Fibroblast of the aortic adventitia (primary cell): ENCODE measurements at places on chromosomes 3 and 15.
A peak's percentile ranks its signal among the peaks of the same experiment; 100 is the strongest.

DNA sequence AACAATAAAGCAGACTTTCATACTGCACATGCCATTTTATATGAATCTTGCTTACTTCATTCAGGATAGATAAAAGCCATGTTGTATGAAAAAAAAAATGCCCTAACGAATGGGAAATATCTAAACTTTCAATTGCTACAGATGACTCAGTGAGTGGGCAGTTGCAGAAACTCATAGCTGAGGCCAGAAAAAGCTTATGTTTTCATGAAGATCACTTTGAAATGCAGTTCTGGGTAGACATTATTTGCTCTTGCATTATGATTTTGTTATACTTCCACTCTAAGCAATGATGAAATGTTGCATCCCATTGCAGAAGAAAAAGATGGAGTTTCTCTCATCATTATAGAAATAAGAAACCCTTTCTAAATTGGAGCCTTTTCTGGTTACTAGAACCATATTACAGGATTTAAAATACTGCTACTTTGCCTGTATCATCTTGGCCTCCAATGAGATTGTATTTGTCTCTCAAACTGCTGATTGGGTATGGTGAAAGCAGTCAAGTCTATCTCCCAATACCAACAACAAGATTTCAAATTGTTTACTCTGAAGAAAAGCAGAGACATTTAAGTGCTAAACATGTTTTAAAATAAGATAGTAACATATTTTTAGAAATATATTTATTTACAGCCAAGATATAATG is 17.0 kb downstream of the PEAK1 start:
- peak; percentile 91 for DNase-seq

- no peak for DNase-seq
Observed at GRCh38 chr15:26887926-26888666, 21.2 kb downstream of the GABRA5 start.

DNA sequence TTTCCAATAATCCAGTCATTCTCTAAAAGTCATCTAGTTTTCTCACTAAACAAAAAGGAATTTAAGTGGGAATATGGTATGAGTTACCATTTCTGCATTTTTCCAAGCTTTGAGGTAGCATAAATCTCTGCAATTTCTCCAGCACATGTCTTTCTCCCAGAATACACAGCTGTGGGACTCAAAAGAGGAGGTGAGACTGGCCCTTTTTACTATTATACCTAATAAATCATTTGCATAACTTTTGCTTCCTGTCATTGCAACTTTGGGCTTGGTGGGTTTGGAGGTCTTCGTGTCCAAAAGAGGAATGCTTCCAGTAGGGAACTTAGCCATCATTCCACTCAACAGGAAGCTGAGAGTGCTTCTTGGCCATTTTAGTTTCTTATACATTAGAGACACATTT is 94.8 kb downstream of the FMN1 start:
- no peak for DNase-seq

DNA sequence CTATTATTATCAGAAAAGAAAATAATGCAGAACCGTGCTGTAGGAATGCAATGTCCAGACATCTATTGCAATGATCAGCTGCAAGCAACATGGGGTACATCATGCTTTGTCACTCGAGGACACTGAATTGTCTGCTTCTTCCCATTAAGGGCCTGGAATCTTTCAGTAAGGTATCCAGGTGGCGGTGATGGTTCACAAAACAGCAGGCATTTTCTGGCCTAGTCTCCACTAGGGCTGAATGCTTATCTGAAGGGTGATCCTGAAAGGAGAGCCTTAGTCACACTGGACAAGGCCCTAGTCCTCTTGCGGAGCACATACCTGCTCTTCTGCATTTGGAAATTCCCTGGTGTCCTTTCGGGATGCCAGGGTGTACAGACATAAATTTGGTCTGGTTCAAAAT is 21.2 kb downstream of the ITPR1 start:
- no peak for DNase-seq

DNA sequence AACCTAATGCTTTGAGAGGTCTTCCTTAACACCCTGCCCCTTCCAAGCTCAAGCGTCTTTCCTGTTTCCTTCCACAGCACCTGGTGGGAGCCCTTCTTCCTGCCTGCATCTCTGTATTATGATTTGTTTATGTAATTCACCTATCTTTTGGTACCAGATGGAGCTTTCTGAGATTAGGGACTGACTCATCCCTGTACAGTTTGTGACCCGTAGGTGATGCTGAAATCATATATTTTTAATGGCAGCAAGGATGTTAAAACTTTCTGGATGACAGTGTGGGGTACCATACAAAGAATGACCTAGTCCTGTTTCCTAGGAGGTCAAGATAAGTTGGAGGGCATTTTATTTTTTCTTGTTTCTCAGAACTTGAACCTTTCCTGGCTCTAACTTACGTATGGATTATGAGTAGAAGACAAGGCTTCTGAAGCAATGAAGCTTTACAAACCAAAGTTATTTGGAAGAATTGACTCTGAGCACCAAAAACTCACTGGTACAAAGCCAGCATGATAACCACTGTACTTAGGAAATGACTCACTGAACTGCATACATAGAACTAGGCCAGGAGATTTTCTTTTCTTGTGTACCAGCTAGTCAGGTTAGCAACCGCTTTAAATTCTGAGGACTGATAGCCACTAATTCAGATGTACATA is 46.6 kb downstream of the HHLA2 start:
- DNase-seq = peak; percentile 84

- no peak for DNase-seq
Observed at GRCh38 chr3:21195203-21195602, 555.8 kb downstream of the ZNF385D start.

- no peak for DNase-seq
Observed at GRCh38 chr3:13161771-13162535, 88.7 kb upstream of the IQSEC1 start.

DNA sequence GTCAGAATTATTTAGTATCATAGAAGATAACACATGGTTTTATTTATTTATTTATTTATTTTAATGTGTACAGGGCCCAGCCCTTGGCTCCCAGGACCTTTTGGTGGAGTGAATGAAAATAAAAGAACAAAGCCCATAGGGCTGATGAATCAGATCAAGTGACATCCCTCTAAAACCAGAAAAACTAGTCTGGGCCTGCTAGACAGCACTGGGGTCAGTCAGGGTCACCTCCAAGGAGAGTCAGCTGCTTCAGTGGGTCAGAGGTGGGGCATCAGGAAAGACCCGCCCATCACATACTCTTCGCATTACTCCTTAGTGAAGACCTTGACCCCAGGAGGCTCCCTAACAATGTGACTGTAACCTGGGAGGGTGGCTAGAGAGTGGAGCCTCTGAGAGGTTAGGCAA is 12.8 kb downstream of the PPCDC start:
- no peak for DNase-seq

DNA sequence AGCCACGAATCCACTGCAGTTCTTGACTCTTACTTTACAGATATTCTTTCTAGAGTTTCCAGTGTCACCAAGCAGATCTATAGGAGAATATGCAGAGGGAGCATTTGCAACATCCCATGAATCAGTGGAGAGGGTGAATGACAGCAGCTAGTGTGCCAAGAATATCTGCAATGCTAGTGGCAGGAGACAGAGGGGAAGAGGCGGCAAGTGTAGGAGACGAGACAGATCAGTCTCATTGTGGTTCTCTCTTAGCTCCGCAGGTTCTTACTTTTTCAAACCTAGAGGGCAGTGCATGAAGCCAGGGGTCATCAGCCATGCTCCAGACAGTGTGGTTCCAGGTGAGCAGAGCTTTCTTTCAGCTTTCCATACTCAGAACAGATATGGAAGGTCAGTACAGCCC is 744 bp downstream of the ZNF619 start:
- no peak for DNase-seq

DNA sequence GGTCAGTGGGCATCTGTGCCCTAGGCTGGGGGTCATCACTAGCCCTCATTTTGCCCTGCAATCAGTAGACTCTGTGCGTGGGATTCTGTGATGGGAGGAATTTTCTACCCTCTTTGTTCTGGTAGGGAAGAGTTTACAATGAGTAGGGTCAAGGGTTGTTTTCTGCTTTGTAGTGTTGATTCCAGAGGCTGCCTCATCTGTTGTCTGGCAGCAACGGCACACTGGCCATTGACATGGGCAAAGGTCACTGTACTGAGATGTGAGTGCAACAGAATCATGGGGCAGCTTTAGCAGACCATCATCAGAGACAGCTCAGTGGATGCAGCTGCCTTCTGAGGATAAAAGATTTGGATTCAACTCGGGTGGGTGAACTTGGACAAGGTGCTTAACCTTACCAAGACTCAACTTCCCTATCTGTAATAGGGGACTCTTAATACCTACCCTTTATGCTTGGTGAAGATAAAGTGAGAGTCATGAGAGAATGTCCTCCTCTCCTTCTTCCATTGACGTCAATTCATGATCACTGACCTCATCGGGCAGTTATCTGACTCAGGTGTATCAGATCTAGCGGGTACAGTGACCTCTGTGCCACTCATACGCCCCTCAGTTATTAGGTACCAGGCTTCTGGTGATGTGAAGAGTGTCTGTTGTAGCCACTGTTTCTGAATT is 127.5 kb downstream of the RPLP1 start:
- no peak for DNase-seq

DNA sequence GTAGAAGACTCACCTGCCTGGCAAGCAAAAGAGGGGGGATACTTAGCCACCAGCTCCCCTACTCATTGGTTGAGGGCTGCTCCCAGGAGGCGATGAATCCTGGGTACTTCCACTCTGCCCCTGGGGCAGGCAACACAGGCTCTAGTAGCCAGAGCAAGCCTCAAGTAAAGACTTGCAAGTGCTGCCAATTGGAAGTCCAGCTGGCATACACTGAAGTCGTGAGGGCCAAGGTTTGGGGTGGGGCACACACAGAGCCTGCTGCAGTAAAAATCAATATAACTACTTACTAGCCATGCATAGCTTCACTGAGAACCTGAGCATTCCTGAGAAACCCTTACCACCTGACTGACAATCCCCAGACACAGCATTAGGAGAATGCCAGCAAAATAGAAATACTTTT is 123.0 kb upstream of the EIF1B start:
- no peak for DNase-seq

- DNase-seq = no peak
Observed at GRCh38 chr3:40912461-40912860, 286.8 kb upstream of the CTNNB1 start.

DNA sequence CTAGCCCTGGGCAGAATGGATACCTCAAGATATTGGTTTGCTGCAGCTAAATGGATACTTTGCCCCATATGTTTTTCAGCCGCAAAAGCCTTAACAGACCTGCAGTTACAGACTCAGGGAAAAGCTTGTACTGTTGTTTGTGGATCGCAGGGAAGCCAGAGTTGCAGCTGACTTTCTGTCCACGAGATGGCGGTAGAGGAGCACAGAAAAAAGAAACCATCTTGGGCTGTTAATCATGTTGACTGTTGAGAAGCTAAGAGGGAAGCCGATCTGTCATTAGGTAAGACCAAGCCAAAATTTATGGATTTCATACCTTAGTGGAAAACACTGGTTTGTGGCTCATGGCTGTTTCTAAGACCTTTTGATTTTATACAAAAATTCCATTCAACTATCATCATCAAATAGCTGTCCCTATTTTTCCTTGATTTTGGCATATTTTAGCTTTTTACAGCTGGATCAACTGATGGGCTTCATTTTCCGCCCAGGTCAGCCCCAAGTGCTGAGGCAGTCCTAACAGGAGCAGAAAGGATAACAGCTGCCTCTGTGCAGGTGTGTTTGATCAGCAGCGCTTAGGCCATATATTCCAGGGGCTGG is 205.7 kb upstream of the ZPLD1 start:
- peak; percentile 80 for DNase-seq

GRCh38 chr15:38080651-38081275 is 146.3 kb downstream of the TMCO5A start:
- peak; percentile 33 for DNase-seq

- DNase-seq = no peak
Observed at GRCh38 chr3:66889750-66890494, 108.2 kb upstream of the KBTBD8 start.

DNA sequence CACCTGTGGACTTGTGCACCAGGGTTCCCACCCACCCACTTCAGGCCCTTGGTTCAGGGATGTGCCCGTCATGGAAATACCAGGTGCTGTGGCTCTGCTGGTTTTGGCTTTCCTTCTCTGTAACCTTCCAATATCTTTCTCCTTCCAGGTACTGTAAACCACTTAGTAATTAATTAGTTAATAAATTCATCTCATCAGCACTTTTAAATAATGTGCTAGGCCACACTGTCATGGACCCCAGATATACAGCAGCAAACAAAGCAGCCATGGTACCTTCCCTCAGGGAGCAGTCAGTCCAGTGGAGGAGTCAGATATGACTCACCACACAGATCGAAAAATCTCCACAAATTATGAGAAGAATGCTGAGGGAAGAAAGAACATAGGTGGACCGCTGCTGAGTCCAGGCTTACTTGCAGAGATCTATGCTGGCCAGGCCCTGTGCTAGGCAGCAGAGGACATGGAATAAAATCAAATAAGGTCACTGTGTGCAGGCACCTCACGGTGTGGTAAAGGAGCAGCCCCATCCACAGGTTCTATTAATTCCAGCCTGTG is 6.8 kb upstream of the GATA2 start:
- no peak for DNase-seq

DNA sequence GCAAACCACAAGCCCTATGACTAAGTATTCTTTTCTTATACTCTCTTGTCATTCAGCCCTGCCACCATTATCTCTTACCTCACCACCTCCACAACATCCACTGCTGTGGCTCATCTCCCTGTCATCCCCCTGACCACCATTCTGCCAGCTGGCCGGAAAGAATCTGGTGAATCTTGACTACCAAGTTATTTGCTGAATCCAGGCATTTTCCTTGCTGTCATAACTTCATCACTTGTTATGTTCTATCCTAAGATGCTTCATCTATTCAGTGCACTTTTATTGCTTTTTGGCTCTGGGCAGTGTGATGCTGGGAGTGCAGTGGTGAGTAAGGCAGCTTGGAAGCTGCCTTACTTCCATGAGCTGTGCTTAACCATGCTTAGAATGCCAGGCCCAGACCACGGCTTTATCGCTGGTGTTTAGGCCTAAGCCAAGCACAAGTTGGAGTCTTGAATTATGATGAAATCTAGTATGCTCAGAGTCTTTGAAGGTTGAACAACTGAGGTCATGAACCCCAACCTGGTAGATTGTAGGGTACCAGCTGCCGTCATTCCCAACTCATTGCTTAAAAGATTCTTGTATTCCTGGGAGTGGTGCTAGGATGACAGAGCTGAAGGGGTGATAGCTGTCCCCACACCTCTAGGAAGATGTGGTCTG is 27.0 kb upstream of the APH1B start:
- DNase-seq = peak; percentile 96

DNA sequence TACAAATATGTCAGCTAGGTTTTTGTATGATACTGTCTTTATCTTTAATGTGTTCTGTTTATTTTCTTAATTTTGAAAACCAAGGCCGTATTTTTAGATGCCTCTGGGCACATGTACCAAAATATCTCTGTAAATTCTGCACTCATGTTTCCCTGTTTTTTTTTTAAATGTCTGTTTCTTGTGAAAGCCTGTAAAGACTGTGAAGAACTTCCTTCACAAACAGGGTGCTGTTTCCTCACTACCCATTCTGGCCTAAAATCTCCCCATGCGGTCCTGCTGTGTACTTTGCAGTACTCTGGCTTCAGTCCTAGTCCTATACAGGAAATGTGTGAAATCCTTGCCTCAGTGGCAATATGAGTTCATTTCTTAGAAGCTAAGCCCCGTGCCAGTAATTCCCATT is 133.4 kb upstream of the ZBTB20 start:
- peak; percentile 30 for DNase-seq
